ENCODE measurements at places on chromosomes 12 and 14.

DNA sequence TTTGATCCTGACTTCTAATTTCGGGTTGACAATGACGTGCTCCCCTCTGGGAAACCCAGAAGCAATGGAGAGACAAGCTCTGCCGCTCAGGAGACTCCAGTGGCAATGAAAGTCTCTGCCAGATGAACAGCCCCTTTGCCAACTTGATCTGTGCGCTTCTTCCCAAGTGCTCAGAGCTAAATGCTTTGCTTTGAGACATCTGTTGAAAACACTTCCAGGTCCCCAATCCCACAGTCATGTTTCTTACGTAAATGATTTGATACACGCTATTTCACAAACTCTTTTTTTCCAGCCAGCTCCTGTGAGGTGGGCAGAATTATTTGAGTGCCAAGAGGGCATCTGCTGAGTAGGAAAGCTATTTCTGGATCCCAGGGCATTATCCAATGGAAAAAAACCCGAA, 147.6 kb downstream of the RIMBP2 start:
- DNase-seq, result no peak

- no peak for DNase-seq
These were observed 133.7 kb downstream of the BRMS1L start for GRCh38 chr14:35959835-35960234.

GRCh38 chr12:132413931-132414588, 75.9 kb upstream of the FBRSL1 start:
- peak; percentile 13 for DNase-seq

DNA sequence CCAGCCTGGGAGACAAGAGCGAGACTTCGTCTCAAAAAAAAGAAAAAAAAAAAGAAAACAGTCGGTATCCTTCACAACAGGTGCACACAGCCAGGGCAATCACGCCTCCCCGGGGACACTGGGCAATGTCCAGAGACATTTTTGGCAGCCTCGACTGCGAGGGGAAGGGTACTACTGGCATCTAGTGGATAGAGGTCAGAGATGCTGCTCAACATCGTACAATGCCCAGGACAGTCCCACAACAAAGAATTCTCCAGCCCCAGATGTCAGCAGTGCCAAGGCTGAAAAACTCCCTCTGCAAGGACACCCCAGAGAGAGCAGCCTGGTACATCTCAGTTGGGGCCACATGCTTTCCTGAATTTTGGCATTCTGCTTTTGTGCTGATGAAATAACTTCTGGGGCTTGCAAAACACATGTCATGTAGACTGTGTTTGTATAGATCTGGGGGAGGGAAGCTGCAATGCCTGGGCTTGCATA, 21.5 kb downstream of the ALDH2 start:
- DNase-seq, result no peak

GRCh38 chr12:52221912-52222457, 11.1 kb upstream of the KRT7 start:
- peak; percentile 29 for DNase-seq

GRCh38 chr14:89574420-89574819, 157.4 kb upstream of the FOXN3 start:
- DNase-seq, result no peak

- no peak for DNase-seq
These were observed 149.5 kb downstream of the STXBP6 start for GRCh38 chr14:24900269-24901100.

GRCh38 chr14:93231129-93231979, 24.3 kb downstream of the UBR7 start:
- no peak for DNase-seq

- DNase-seq, result no peak
These were observed 220.5 kb downstream of the PELI2 start for GRCh38 chr14:56338674-56339073.

GRCh38 chr14:32693114-32693513, 245.6 kb upstream of the NPAS3 start:
- DNase-seq, result no peak

GRCh38 chr14:103421556-103421955, 36.3 kb downstream of the MARK3 start:
- DNase-seq, result no peak

DNA sequence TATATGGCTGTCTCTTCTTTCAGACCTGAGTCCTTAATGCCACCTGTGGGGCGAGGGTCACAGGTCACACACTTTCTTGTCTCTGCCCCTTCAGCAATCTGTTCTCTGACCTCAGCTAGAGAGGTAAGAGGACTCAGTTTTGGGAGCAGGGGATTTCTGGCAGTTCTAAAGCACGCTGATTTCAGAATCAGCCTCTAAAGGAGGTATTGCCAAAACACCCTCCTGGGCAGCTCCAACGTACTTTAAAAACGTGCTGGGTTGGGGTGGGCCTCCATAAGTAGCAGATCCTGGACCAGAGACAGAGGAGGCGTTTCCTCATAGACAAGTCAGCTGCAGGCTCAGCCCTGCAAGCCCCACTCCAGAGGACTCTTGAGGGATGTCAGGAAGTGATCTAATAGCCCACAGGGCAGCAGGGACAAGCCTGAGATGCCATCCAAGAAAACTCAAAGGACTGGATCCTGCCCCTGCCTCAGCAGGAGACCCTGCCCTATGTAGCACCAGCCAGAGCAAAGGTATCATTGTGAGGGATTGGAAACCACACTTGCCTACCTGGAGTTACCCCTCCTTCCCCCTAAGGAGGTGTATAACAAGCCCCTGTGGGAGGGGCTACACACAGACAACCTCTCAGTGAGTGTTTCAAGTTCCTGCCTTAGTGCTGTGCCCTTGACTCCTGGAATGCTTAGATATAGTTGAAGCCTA, 8.5 kb downstream of the CTDSP2 start:
- no peak for DNase-seq

- no peak for DNase-seq
These were observed 448.5 kb downstream of the PDZRN4 start for GRCh38 chr12:41636653-41637052.

DNA sequence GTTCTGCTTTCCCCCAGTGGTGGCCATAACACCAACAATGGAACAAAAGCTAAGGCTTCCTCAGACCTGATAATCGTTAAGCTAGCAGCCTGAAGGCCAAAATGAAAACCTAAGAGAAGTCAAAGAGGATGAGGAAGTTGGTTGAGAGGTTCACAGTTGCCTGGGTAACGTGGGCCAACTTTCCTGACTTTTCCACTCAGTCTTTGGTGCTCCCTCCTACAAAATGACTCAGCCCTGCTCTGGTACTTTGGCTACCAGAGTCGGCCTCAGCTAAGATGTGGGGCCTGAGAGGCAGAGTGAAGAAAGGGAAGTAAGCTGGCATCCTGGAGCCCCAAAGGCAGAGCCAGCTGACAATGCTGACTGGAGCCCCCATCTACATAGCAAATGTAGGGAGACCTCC, 14.9 kb upstream of the FKBP11 start:
- DNase-seq, result peak; percentile 37

DNA sequence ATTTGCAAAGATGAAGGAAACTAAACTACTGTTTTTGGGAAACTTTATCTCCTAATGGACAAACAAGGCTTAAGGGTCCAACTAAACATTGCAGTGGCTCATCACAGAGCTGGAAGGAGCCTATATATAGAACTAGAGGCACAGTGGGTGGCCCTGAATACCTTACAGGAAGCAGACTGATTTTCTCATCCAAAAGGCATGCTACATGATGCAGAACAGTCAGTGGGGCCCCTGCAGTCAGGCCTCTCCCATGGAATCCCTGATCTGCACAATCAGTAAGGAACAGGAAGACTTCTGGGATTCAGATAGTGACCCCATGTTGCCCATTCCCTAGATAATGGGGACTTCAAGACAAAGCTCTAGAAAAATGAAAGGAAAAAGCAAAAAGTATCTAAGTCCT, 1.9 kb upstream of the LLPH start:
- DNase-seq, result no peak

DNA sequence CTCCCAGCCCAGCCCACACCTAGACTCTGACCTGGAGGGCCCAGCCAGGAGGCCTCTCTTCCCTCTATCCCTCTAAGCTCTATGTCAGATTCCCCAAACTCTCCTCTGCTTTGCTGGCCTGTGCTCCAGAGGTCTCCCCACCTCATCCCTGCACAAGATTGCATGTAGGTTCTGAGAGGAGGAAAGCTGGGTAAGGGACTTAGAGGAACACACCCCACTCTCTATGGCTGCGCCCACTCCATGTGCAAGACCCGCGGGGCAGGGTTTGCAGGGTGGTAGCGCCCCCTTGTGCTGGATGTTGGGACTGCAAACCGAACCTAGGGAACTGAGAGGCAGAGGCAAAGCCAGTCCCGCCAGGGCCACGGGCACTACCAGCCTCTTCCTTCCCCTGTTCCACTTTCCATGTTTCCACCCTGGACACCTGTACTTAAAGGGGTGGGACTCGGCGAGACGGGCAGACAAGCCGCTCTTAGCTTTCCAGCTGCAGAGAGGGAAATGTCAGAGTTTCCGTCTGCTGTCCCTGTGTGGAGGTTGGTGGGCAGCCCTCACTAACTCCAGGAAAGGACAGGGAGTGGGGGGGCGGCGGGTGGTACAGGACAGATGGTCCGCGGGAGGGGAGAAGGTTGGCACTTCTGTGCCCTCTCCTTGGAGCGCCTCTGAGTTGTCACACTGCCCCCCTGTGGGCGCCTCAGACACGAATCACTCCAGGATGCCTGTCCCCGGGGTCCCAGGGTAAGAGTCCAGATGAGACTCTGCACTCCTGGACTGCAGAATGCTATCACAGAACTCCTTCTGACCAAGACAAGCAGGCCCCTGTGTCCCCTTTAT, 16.8 kb downstream of the MMP14 start:
- peak; percentile 91 for DNase-seq

DNA sequence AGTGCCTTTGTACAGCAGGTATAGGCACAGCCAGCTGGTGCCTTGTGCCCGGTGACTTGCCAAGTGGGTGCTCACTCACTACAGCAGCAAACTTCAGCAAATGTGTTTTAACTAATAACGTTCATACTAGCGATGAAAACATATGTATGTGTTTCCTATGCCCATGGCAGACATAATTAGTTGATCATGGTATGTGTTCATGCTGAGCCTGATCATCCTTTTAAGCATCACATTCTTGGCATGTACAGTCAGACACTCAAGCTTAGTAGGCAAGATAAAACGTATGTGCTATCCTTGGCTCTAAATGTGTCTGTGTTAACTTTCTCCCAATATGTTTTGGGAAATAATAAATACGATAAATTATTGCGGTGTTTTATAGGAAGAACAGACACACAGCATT, 55.6 kb downstream of the RASSF8 start:
- no peak for DNase-seq

DNA sequence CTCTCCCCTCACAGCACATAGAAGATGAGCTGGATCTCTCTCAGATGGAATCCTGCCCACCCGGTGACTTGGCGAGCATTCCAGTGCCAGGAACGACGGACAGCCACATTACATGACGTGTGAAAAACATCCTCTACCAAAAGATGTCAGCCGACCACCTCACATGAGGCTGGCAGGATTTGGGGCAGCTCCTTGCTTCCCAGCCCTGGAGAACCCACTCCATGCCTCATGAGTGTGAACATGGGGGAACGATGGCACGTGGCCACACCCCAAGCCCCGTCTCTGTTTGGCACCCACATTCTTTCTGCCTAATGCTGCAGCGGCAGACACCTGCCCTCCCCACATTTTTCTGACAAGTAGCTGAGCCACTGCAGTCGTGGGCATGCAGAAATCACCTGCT, 202.5 kb downstream of the CALM1 start:
- no peak for DNase-seq

DNA sequence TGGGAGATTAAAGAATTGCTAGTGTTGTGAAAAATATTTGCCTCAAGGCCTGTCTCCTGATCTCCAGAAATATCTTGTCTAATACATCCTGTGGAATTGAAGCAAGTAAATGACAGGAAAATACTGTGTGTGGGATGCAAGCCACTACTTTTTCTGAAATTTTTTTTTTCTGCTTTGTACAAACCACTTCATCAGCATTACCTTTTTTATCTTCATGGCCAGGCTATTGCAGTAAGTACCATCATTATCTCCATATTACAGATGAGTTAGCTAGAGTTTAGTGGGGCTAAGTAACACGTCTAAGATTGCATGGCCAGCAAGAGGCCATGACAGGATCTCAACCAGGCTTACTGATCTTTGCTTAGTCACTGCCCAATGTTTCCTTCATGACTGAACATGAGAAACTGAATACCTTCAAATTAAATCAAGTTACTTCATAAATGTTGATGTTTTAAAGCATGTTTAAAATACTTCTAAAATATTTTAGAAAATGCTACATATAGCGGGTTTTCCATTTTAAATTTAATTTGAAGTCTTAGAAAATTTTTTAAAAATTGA, 273.7 kb downstream of the SLC6A15 start:
- no peak for DNase-seq

DNA sequence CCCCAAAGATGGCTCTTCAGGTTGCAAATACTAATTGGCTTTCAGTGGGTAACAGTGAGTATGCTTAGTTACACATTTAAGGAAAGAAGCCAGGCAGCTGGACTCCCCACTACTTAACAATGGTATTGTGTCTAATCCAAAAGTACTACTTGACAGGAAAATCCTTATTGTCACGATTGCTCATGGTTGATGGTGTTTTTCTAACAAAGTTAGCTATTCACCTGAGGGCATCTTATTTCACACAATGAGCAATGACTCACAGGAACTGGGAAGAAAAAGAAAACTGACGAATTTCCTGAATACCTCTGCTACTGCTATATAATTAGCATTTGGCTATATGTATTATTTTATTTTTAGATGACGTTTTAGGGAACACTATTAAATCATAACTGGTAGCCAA, 33.4 kb upstream of the ALG10 start:
- no peak for DNase-seq

GRCh38 chr12:6792522-6793201, 3.3 kb downstream of the CD4 start:
- DNase-seq, result peak; percentile 54

- DNase-seq, result no peak
These were observed 374.1 kb downstream of the ADGRD1 start for GRCh38 chr12:131327521-131328488.

DNA sequence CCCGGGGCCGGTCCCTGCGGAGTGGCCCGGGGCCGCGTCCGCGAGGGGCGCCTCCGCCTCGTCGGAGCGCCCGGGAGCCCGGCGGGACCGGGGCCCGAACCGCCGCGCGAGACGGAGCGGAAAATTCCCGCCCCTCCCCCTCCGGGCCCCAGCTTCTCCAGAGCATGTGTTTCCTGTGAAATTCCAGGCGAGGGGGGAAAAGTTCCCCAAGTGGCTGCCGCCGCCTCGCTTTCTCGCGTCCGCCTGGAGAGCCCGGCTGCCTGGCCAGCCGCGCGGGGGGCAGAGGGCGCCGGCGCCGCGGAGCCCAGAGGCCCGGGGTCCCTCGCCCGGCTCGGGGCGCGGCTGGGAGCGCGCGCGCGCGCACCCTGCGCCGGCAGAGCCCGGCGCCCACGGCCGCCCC, 904 bp downstream of the CACNA1C start:
- DNase-seq, result no peak

GRCh38 chr14:100584056-100585031, 2.9 kb downstream of the BEGAIN start:
- no peak for DNase-seq

DNA sequence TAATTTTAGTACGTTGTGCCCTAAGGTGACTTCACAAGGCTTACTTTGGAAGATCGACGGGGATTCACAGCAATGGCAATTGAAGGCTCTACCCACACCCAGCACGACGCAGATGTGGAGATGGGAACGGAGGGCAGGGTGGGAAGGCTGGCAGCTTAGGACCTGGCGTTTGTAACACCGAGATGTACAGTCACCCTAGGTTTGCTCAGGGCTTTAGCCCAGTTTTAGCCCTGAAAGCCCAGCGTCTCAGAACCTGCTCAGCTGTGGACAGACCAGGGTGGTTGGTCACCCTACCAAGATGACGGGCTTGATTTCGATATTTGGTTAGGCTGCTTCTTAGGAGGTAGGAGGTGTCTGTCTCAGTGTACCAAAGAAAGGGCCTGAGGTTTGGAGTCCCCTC, 100.5 kb upstream of the MED13L start:
- no peak for DNase-seq

Measured in CD4-positive, alpha-beta T cell treated with Interferon alpha-2 for 1 hour (primary cell).